Stimulated activated CD4-positive, alpha-beta T cell treated with anti-CD3 and anti-CD28 coated beads, Interleukin-4, amount 100 ng/mL, for 24 hours (primary cell): ENCODE measurements at places on chromosomes 2 and 18.

DNA sequence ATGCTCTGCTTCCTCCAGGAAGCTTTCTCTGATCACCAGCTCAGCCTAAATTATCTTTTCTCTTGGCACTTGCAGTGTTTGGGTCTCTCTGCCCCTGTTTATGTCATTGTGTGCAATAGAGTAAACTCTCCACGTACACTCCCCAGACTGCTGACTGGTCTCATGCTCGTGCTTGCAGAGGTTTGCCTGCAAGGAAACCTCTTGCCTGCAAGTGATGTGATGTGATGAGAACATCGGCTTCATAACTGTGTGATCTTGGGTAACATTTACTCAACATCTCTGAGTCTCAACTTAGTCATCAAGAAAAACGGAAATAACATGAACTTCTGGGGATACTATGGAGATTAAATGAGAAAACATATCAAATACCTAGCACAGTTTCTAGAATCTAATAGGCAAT, 92.3 kb downstream of the BIN1 start:
- DNase-seq = no peak

DNA sequence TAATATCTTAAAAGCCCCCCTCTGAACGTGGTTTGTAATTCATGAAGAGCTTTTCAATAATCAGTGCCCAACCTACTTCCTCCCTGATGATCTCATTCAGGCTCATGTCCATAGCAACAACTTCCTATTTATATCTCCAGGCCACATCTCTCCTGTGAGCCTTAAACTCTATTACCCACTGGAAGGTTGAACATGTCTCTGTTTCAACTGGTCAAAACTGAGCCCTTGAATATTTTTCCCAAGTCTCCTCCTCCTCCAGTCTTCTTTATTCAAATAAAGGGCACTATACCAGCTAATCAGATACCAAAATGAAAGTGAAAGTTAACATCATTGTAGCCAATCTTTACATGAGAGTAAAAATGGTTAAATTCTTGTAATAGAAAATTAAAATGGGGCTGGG, 63.7 kb upstream of the ITGA4 start:
- DNase-seq = no peak

DNA sequence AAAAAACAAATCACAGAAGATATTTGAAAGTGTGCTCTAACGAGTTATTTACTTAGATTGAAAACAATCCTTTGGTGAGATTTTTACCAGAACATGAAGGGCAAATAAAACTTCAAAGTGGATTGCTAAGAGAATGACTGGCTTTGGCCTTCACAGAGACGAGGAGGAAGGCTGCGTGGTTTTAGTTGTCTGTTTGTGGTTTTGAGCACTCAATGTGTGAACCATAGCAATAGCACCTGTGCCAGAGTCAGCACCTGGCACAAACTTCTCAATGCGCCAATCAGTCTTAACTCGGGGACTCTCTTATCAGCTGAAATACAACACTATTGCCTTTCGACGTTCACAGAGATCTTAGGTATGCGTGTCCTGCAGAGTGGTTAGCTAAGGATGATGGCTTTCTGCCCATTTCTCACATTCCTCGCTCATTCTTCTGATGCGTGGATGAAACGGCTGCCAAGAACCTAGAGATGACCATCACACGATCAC, 70.0 kb downstream of the MBP start:
- DNase-seq = peak; percentile 68

- no peak for DNase-seq
These were observed 32.9 kb downstream of the ITGB6 start for GRCh38 chr2:160167089-160167740.

GRCh38 chr18:10743766-10744165, 217.9 kb downstream of the NAPG start:
- no peak for DNase-seq

GRCh38 chr18:14098428-14098827, 33.8 kb downstream of the ZNF519 start:
- DNase-seq = no peak

- no peak for DNase-seq
These were observed 87.8 kb downstream of the CALCRL start for GRCh38 chr2:187360286-187360685.

DNA sequence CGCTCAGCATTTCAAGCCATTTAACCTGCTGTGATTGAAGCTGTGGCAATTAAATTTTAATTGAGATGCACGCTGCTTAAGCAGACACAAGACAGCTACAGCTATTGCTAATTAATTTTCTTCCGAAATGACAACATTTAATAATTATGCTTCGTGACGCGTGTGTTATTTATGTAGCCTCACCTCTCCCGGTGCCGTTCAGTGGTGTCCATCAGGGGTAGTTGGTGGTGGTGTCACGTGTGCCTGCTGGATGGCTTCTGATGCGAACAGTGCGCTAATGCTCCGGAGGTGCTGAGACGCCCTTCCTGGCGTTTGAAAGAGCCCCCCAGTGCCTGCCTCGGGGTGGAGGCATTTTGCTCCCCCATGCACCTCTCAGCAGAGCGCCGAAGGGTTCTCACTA, 39.5 kb downstream of the GLI2 start:
- DNase-seq = no peak

- DNase-seq = no peak
These were observed 530.6 kb downstream of the CCDC85A start for GRCh38 chr2:56714400-56714799.

DNA sequence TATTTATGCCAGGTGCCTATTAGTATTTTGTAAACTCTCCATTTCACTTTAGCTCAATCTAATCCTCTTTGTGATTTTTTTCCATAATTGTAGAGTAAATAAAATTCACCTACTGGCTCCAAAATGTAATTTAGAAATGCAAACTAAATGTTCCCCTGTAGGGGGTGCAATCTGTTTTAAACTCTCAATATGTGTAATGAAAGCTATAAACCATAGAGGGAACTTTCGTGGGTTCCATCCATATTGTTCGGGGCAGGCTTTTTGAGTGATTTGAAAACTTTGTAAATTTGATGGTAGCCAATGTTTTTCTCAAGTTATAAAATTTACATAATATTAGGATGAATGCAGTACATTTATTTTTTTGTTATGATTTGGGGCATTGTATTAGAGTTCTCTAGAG, 49.4 kb downstream of the TSPYL6 start:
- DNase-seq = no peak

DNA sequence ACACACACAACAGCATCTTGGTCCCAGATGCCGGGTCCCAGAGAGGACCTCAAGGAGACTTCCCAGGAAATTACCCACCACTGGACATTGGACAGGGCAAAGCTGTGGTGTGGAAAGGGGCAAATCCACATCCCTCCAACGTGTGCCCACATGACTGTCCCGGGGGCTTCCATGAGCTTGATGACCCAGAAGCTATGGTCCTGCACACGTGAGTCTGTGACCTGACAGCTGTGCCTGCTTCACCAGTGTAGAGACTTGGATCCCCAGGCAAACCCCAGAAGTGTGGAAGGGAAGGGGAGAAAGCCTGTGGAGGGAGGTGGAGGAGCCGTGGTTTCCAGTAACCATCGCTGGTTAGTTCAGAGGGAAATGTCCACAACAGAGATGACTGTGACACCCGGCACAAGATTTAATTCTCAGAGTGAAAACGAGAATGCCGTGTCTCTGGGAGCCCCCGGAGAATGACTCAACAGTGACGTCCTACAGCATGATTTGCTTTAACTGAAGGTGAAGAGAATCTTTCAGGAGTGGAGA, 19.1 kb upstream of the GPR55 start:
- peak; percentile 72 for DNase-seq

DNA sequence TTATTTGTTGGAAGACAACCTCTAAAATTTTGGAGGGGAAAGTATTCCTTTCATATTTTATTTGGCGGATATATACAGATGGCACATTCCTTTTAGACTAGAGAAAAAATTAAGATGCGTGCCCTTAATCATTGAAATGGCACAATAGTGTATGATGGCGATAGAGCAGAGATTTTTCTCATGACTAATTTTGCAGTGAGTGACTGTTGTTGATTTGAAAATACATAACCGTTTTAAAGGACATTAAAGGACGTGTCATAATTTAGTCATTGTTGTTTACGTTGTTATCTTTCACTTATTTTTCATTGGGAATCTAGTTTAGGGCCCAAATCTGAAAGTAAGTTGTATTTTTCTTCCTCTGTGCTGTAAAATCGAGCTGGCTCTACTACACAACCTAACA, 61.7 kb downstream of the CERS6 start:
- DNase-seq = no peak
